Chondrocyte (in vitro differentiated cells): ENCODE measurements at places on chromosomes 7 and 10.

DNA sequence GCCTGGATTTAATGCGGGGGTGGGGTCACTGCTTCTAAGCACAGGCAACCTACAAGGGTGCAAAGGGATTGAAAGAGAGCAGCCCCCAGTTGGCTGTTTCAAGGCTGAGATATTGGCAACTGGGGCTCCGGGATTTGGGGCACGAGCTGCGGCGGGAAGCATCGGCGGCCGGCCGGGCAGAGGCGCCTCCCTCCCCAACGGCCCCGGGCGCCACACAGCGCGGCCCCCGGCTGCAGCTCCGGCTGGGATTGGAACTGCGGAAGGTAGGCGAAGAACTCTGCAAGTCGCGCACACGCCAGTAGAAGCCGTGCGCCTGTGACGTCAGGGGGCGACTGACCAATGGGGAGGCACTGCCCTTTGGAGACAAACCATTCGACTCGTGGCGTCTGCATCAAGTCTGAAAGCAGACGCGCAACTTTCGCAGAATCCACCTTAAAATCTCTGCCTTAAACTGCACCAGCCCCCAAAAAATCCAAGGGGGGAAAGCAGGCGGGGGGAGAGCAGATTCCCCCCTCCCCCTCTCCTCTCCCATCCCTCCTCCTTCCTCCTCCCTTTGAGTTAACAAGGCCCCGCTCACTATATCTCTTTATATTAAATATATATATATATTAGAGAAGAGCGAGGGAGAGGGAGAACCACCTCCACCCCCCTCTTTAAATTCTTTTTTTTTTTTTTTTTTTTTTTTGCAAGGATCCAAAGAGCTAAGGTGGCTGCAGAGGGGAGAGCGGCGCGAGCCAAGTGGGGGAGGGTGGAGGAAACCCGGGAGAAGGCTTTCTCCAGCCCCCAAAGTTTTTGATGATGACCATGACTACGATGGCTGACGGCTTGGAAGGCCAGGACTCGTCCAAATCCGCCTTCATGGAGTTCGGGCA lies at the start of gene DLX6:
TSS of gene DLX6 (plus strand) at position 371 of the 872 bp plus-strand sequence. CDS start at position 796, 425 bp downstream.
- DNase-seq = no peak

- DNase-seq = no peak
These were observed 510 bp downstream of the ZSWIM8 start for GRCh38 chr10:73785721-73786511.

GRCh38 chr7:42237811-42238541 lies 967 bp upstream of the GLI3 start:
- DNase-seq = no peak

DNA sequence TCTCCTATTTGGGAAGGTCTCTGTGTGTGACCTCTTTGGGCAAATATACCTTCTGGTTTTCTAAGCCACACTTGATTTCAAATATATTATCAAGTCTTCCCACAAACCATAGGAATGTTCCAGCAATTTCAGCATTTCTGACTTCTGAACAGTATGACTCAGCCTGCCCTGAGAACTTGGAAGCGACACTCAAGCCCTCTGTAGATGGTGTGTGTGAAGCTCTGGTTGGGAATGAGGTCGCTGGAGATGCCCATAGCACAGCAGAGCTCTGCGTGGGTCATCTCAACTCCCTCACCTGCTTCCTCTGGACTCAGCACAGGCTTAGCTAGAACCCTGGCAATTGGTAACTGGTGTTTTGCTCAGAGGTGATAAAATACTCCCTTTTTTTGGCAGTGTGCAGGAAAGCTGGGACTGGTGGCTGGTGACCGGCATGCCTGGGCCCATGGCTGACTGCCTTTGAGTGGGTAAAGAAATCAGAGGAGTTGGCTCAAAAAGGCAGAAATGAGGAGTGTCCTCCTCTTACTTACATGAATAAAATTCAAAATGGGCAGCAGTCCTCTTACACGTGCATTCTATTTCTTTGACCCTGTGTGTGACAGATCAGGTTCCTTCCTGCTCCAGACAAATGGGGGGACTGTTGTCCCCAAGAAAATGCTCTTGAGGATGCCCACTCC lies 87.5 kb upstream of the NRP1 start:
- no peak for DNase-seq

GRCh38 chr7:43621729-43622448 lies 39.0 kb downstream of the STK17A start:
- no peak for DNase-seq

DNA sequence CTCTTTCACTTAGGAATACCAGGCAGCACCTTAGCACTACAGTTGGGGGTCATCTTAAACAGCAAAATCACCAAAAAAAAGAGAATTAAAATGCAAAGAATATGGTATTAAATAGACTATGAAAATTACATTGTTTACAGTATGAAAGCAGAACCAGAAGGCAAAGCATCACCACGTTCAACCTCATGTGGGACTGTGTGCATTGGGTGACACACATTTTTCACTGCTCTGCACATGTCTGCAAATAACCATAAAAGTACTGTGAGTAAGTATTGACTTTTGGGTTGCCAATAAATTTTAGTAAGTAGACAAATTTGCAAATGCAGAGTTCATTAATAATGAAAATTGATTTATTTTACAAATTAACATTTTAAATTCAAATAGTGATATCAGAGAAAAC lies 232.1 kb upstream of the ZWINT start:
- DNase-seq = no peak

- no peak for DNase-seq
These were observed 164.1 kb upstream of the HPS1 start for GRCh38 chr10:98610836-98611235.

- no peak for DNase-seq
These were observed 42.2 kb downstream of the BMPR1A start for GRCh38 chr10:86798611-86799010.

GRCh38 chr10:60916025-60916424 lies 28.0 kb downstream of the RHOBTB1 start:
- no peak for DNase-seq

DNA sequence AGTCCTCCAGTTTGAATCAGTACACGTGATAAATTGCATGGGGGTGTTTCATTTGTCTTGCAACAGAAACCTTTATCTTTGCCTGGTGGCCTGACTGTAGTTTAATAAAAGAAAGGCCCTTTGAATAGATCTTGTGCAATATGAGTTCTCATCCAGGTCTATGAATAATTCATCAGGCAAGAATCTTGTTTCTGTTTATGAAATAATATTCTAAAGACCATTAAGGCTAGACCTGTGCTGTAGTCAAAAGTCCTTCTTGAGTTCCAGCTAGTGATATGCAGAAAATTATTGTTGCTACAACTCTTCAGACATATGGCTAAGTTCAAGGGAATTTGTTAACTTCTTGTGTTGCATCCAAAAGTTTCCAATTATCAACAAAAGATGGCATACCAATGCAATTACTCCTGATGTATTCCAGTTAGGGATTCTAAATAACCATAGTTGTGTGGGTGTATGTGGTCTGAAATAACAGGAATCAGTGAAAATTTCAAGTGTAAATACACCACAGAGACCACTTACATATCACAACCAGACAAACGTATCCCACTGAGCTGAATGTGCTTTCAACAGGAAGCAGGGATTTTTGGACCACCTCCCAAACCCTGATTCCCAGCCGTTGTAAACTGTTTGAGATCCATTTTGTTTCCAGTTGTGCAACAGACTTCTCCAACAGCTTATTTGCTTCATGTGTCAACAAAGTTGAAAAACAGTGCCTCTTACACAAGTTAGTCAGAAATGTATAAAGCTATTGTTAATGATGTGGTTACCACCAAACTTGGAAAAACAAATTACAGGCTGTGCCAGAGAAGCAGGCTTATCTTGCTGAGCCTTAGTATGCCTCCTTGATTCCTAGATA lies 54.7 kb upstream of the BICC1 start:
- no peak for DNase-seq

- DNase-seq = peak; percentile 84
These were observed 647 bp upstream of the NACAD start for GRCh38 chr7:45089341-45089891.

- no peak for DNase-seq
These were observed 1112.3 kb downstream of the GATA3 start for GRCh38 chr10:9166770-9167169.

DNA sequence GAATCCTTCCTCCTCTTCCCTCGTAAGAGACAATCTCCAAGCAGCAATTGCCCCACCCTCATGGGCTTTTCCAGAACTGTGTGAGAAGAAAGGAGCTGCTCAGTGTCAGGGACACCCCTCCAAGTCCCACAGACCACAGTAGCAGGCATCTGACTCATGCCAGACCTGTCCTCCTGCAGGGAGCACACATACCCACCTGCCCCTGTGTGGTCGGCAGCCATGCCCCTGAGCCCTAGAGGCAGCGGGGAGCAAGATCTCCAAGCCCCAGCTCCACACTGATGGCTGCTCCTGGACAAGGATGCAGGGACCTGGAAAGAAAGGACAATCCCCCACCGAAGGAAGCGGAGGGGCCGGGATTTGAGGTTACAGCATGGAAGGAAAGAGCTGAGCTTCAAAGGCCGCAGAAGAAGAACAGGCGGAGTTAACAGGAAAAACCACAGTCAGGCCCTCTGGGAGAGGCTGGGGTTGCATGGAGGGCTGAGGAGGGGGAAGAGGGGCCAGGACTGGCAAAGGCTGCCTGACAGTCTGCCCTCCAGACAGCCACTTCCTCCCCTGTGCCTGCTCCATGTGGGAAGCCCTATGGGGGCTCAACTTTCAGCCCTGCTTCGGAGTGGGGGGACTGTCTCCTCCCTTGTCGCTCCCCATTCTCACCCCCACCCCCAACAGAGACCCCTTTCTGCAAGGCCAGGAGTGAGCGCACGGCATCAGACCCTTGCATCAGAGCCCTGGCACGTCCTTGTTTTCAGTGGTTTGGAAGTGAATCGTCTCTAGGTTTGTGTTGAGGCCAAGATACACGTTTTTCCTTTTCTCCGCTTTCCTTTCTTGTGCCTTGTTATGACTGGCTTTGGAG lies 46.8 kb downstream of the ASB13 start:
- peak; percentile 74 for DNase-seq

GRCh38 chr10:118912961-118913600 lies 116.4 kb upstream of the NANOS1 start:
- no peak for DNase-seq

- no peak for DNase-seq
These were observed 239.3 kb upstream of the GRB10 start for GRCh38 chr7:51021906-51022570.

DNA sequence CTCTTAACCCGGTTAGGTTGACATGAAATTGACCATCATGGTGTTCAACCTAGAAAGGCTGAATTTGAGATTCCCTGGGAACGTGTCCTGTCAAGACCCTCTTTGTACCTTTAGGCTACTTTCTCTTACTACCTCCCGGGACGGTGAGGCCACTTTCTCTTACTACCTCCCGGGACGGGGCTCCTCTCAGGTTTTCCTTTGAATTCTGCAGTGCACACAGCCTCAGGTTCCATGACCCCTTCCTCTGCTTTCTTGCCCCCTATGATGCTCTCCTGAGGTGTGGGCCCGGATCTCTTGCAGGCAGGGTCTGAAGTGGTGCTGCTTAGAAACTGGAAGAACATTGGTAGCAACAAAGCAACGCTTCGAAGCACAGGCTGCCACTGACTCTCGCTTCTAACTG lies 155.3 kb downstream of the CAMK1D start:
- no peak for DNase-seq

GRCh38 chr7:157210682-157211081 lies 72.0 kb downstream of the UBE3C start:
- no peak for DNase-seq

GRCh38 chr10:102313221-102313896 lies 68.0 kb downstream of the GBF1 start:
- DNase-seq = no peak

GRCh38 chr7:23680414-23681405 lies 711 bp downstream of the FAM221A start:
- DNase-seq = no peak

GRCh38 chr7:114293289-114294012 lies 121.2 kb upstream of the FOXP2 start:
- DNase-seq = no peak

DNA sequence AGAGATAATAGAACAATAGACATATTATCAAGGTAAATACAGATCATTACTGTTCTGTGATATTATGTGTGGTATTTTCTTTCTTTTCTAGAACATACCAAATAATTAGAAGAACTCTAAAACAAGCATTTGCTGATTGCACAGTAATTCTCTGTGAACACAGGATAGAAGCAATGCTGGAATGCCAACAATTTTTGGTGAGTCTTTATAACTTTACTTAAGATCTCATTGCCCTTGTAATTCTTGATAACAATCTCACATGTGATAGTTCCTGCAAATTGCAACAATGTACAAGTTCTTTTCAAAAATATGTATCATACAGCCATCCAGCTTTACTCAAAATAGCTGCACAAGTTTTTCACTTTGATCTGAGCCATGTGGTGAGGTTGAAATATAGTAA lies 185.5 kb downstream of the CFTR start:
- DNase-seq = no peak

DNA sequence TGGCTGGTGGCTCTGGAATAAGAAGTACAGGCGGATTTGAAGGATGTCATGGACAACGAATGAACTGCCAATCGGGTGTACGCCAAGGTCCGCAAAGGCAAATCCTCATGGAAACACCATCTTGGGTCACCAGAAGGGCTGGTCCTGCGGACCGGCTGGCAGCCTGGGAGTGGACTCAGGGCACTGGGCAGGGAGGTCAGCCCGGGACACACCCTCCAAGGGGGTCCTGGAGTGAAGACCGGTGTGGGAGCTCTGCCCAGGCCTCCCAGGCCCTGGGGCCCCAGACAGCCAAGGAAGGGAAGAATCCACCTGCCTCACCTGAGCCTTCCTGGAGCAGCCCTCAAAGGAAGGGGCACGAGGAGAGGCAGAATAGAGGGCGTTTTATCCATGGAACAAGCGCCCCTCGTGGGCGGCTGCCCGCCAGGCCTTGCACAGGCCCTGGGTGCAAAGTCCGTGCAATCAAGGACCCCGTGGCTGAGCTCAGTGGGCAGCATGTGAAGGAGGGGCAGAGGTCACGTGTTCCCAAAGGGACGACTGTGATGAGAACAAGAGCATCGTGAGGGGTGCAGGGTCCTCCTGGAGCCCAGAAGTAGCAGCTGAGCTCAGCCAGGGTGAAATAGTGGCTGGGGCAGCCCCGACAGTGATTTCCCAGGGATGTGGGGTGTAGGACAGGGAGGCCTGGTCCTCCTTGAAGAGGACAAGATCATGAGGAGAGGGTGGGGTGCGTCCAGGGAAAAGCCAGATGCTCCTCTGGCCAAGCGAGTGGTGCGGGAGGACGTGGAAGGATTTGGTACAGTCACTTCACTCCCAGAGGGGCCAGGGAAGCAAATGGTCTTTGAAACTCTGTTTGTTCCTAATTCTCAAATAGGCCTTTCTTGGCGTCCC lies 105.2 kb downstream of the TCERG1L start:
- no peak for DNase-seq

GRCh38 chr7:154440651-154441050 lies 388.5 kb downstream of the DPP6 start:
- no peak for DNase-seq

GRCh38 chr10:782751-783648 lies 93.5 kb upstream of the DIP2C start:
- peak; percentile 90 for DNase-seq
